Activated T-cell treated with anti-CD3 and anti-CD28 coated beads, Interleukin-2, amount 50 U/mL, for 72 hours (primary cell): ENCODE measurements at places on chromosomes 4 and X. TPM values are rescaled to one million over a fixed set of nuclear protein-coding genes. Genes with fewer than 3 reads are reported as not detected.

DNA sequence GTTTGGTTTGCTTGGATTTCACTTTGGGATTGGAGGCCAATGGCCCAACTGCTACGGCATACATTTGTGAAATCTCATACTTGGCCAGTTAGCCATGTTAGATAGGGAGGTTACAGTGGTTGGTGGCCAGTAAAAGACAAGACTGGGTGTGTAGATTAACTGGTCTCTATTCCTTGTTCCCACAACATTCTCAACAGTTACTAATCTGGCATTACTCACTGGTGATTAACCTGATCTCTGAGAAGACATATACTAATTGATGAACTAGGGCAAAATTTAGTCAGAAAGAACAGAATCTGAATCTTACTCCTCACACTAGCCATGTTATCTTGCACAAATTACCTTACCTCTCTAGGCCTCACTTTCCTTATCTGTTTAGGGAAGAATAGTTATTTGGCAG lies 33.4 kb downstream of the GATB start:
- H3K4me1 ChIP-seq = peaks cover 11% of the 10 kb centered on the region
- peaks cover 2% of the 10 kb centered on the region for H3K36me3 ChIP-seq
- no peak for DNase-seq
- no peak overlapping the region for H3K4me3 ChIP-seq
- H3K27ac ChIP-seq = no peak overlapping the region

- H3K36me3 ChIP-seq = no peaks in the 10 kb centered on the region
- H3K27ac ChIP-seq = no peak overlapping the region
- DNase-seq = no peak
Observed at GRCh38 chr4:67035986-67036385, 509.3 kb downstream of the CENPC start.

GRCh38 chrX:147779173-147779572 lies 132.5 kb upstream of the FMR1 start:
- H3K27ac ChIP-seq = no peak overlapping the region
- H3K36me3 ChIP-seq = no peaks in the 10 kb centered on the region
- H3K27me3 ChIP-seq = peaks cover 15% of the 10 kb centered on the region

- H3K4me3 ChIP-seq = no peak overlapping the region
- no peak overlapping the region for H3K27ac ChIP-seq
- DNase-seq = no peak
- peaks cover 8% of the 10 kb centered on the region for H3K27me3 ChIP-seq
- no peaks in the 10 kb centered on the region for H3K4me1 ChIP-seq
Observed at GRCh38 chrX:129581904-129582303, 41.8 kb downstream of the OCRL start.

DNA sequence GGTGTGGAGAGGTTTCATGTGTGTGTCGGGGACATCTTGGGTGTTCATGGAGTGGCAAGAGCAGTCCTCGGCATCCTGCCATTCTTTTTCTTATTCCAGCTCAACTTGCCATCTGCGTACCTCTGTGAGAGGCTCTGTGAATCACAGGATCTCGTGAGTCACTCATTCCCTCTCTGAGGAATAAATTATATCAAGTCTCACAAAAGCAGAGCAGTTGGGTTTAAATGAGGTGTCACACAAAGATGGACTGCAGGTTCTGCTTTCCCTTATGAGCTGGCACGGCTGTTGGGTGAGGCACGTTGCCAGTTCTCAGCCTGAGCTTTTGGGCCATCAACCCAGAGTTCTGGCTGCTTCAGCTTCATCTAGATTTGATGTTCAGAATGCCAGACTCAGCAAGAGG lies 6.8 kb upstream of the OCIAD2 start:
- H3K4me1 ChIP-seq = peaks cover 35% of the 10 kb centered on the region
- DNase-seq = no peak
- no peaks in the 10 kb centered on the region for H3K27me3 ChIP-seq
- H3K36me3 ChIP-seq = no peaks in the 10 kb centered on the region
- no peak overlapping the region for H3K27ac ChIP-seq

- peaks cover 10% of the 10 kb centered on the region for H3K27me3 ChIP-seq
- H3K4me1 ChIP-seq = no peaks in the 10 kb centered on the region
- no peak overlapping the region for H3K27ac ChIP-seq
- H3K4me3 ChIP-seq = no peak overlapping the region
Observed at GRCh38 chrX:133661962-133662839, 246.9 kb upstream of the GPC4 start.

DNA sequence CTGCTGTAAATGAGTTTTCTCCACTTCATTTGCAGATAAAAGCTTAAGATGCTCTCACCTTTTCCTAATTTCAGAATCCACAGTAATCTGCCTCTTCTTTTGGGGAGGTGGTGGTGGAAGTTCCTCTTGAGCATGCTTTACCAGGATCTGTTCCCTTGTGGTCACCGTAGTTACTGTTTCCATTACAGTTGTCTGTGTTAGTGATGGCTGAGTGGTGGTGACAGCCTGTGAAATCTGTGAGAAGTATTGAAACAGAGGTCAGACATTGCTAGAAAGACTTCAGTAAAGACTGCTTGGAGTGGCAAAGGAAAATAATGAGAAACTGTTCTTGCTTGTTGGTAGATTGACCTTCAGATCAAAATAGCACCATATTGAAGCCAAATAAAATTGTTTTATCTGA lies 666.2 kb downstream of the DMD start:
- no peaks in the 10 kb centered on the region for H3K36me3 ChIP-seq
- no peak for DNase-seq
- no peak overlapping the region for H3K4me3 ChIP-seq
- no peaks in the 10 kb centered on the region for H3K4me1 ChIP-seq
- no peaks in the 10 kb centered on the region for H3K27me3 ChIP-seq
- H3K27ac ChIP-seq = no peak overlapping the region

GRCh38 chr4:140150886-140151698 lies 2.9 kb downstream of the MAML3 start:
- H3K27me3 ChIP-seq = peaks cover 40% of the 10 kb centered on the region
- peak overlapping the region; percentile 99 for H3K4me3 ChIP-seq
- H3K36me3 ChIP-seq = no peaks in the 10 kb centered on the region

DNA sequence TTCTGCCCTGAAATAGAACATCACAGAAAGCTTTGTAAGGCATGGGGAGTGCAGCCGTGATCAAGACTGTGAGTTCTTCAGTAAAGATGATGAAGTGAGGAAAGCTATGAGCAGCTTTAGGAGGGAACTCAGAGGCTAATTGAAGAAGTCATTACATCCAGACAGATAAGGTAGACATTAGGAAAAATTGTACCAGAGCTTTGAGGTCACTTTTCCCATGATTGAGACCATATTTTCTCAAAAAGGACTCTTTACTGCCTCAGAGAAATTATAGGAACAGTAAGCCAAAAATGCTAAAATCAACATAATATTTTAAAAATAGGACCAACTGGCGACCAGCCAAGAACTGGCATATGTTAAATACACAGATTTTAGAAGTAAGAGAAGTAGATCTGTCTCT lies 11.2 kb downstream of the CHST7 start:
- peaks cover 6% of the 10 kb centered on the region for H3K27me3 ChIP-seq
- H3K4me1 ChIP-seq = peaks cover 32% of the 10 kb centered on the region
- H3K4me3 ChIP-seq = no peak overlapping the region
- H3K36me3 ChIP-seq = no peaks in the 10 kb centered on the region
- no peak overlapping the region for H3K27ac ChIP-seq

DNA sequence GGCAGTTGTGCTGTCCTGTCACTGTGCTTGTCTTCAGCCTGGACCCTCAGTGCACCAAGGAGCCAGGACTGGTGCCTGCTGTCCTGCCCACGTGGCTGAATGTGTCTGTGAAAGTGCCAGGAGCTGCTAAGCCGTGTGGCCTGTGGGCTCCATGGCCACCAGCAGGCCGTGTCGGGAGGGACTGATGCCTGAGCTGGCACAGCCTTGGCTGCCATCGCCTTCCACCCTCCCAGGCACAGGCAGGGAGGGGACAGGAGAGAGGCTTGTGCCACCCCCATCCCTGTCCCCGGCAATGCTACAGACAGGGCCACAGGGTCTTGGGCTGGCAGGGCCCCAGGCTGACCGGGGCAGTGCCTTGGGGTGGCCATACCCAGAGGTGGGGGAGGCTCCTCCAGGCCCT lies 24.8 kb downstream of the DOK7 start:
- H3K4me3 ChIP-seq = no peak overlapping the region
- H3K27me3 ChIP-seq = peaks cover 39% of the 10 kb centered on the region
- DNase-seq = no peak
- H3K4me1 ChIP-seq = no peaks in the 10 kb centered on the region
- no peaks in the 10 kb centered on the region for H3K36me3 ChIP-seq
- no peak overlapping the region for H3K27ac ChIP-seq

Gene PRPS2
- 71.4 TPM for total RNA-seq

Gene TLR10
- total RNA-seq = not detected
